ENCODE measurements at places on chromosomes 7 and 10.

DNA sequence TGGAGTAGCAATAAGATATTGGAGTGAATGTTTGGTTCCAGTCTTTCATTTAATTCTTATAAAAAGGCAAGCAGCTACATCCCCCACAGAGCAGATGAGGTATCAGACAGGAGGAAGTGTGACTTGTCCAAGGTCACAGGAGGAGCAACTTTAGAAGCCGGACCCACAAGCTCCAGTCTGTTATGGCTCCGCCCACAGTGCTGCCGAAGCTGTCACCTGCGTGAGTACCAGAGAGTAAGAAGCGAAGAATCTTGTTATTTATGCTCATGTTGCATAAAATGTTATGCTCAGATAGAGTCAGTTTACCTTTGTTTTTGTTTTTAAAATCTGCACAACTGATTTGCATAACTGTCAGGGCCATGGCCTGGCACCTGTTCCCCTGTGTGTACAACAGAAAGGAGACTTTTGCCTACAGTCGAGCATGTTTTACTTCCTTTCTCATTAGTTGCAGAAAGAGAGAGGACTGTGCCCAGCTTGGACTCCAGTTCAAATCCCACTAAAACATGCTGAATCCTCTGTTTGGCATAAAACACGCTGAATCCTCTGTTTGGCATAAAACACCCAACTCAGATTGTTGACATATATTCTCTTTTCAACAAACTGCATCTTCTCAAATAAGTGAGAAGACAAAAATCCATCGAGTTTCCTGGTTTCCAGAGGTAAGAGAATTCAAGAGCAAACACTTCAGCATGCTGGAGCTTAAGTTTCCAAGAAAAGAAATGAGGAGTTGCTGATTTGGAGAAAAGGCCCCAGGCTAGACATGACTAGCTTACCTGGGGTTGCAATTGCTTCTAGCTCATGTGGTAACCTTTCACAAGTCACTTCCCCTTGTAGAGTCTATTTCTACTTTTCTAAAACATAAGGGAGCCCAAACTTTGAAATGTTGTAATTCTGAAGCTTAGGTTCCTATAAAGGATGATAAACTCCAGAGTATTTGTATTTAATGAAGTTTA lies 409.8 kb upstream of the ZMIZ1 start:
- DNase-seq = no peak

DNA sequence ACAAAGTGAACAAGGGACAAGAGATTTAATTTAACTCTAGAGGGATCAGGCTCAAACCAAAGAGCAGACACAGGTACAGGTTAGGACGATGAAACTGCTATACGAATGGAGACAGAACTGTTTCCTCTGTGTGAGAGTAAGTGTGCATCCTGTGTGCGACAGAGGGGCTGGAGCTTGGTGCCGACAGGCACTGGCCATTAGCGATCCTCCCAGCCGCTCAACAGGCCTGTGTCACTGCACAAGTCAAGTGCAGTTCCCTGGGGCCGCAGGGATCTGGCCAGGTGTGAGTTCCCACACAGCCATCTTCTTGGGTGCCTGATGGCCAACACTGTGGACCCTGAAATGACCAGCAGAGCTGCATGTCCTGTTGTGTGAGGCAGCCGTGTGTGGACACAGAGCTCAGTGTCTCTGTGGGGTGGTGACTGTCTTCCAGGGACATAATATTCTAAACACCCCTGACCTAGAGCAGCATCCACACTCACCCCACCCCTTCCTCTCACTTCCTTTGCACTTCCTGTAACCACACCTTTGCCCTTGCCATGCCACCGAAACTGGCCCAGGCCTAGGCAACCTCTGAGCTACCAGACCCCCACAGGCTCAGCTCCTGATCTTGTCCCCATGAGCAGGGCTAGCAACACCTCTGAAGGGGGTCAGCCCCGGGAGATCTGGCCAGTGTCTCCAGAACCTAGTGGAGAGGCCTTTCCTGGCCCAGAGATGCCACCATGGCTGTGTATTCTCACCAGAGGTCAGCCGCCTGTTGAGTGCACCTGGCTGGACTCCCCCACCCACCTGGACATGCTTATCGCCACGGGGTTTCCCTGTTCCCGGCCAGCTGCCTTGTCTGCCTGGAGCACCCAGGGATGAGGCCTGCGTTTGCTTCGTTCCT lies 11.7 kb upstream of the TBRG4 start:
- DNase-seq = no peak

- DNase-seq = no peak
Observed at GRCh38 chr10:72318418-72319262, 36.1 kb downstream of the DNAJB12 start.

- no peak for DNase-seq
Observed at GRCh38 chr10:103614306-103615158, 121.0 kb downstream of the NEURL1 start.

GRCh38 chr10:87605628-87606251 lies 53.9 kb upstream of the PAPSS2 start:
- DNase-seq = no peak

All from NCI-H1694 treated with DMSO at 0.1 percent for 48 hours (cell line).